NCI-H82 (cell line): ENCODE measurements at places on chromosomes 2 and 18.

DNA sequence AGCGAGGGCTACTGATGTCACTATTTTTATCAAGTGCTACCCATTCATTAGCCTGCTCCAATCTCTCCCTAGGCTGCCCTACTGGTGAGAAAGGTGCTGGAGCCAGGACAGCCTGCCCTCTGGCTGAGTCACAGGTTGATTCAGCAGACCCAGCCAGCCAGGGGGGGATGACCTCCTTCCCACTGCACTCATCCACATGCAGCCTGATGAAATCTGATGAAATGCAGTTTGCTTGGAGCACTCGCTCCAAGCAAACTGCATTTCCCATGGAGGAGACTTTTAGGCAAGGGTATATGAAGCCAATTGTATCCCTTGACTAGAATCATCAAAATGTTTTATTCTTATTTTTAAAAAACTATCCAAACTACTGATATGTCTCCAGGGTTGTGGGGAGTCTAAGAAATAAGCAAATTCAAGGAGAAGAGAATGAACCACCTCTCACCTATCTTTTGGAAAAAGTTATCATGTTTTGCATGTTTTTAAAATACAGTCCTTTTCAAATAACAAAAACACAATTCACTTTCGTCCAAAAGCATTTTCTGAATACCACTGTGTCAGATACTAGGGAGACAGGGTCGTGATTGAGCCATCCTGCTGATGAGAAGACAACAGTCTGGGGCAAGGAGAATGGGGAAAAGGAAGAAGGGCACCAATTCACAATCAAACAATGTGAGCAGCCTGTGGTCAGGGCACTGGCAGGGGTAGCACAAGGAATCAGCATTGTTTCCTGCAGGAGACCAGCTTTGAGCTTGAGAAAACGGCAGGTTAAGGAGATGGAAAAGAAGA lies 128.3 kb downstream of the AFF3 start:
- no peak for DNase-seq

- no peak for DNase-seq
Measured at GRCh38 chr2:151887164-151887563, 58.9 kb upstream of the ARL5A start.

GRCh38 chr2:203683421-203683820 lies 23.0 kb upstream of the CD28 start:
- no peak for DNase-seq

GRCh38 chr2:130241041-130241707 lies 42.9 kb upstream of the TUBA3E start:
- DNase-seq: no peak

DNA sequence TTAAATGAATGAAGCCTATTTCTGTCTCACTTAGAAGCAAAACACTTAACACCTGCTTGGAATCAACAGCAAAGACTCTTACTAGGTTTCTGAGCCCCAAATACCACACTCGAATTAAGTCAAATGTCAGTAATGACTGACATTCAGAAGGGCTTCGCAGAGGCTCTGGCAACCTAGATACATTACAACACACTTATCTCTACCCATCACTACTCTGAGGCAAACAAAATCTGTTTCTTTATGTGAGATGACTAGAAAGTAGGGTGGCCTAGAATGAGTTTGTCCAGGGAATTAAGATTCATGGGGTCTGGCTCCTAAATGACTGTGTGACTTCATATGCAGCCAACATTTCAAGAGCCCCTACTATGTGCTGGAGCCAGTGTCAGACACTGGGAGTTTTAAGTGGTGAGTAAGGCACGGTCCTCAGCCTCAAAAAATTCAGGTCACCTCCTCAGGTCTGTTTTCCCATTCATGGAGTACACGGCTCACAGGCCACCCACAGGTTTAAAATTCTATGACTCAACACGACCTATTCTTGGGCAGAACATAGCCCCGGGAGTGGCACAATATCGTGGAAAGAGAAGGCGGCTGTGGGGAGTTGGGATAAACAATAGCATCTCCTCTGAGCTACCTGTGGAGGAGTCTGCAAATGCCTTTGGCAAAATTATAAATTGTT lies 150.3 kb upstream of the ZFP36L2 start:
- DNase-seq: no peak

- DNase-seq: no peak
Measured at GRCh38 chr2:36246320-36246990, 109.1 kb upstream of the CRIM1 start.

DNA sequence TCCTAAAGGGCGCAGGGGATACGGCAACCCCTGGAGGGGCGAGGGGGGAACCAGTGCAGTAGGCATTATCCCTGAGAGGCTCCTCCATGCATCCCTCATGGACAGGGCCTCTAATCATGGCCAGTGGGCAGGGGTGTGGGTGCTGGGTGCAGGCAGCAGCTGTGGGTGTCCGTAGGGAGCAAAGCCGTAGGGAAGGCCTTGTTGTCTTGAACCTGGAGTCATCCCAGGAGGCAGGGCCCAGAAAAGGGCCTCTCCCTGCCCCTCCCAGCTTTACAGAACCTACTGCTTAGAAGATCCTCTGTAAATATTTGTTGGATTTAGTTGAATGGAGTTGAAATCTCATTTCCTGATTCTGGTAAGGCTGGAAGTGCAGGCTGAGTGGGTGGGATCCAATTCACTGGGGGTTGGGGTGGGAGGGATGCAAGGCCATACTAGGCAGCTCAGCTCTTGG lies 207.0 kb upstream of the HAAO start:
- no peak for DNase-seq

GRCh38 chr2:119426801-119427395 lies 4.8 kb upstream of the TMEM37 start:
- no peak for DNase-seq

GRCh38 chr2:128359841-128360240 lies 41.2 kb upstream of the HS6ST1 start:
- no peak for DNase-seq

- DNase-seq: peak; percentile 37
Measured at GRCh38 chr2:23330214-23330613, 54.8 kb upstream of the KLHL29 start.

DNA sequence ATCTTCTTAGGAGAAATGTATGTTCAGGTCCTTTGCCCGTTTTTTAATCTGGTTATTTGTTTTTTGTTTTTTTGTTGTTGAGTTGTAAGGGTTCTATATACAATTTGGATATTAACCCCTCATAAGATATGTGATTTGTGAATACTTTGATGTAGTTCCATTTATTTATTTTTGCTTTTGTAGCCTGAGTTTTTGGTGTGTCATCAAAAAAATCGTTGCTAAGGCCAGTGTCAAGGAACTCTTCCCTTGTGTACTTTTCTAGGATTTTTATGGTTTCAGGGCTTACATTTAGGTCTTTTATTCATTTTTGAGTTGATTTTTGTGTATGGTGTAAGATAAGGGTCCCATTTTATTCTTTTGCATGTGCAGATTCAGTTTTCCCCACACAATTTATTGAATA lies 372.6 kb downstream of the PLCL1 start:
- no peak for DNase-seq

GRCh38 chr2:205807229-205807628 lies 124.9 kb downstream of the NRP2 start:
- DNase-seq: no peak

DNA sequence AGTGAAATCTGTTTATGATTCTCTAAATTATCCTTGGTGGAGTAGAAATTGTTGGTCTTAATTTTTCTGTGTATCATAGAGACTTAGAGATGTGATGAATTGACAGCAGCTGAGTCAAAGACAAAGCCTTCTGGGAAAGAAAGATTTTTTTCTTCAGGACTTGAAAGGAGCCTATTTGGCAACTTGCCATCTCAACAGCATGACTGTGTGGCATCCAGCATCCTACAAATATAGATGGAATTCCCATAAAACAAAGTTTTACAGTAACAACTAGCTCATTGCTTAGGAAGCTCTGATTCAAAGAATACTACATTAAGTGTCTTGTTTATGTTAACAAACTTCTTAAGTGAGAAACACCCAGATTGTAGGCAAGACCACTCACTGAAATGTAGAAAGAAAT lies 79.2 kb upstream of the SETBP1 start:
- DNase-seq: peak; percentile 25

DNA sequence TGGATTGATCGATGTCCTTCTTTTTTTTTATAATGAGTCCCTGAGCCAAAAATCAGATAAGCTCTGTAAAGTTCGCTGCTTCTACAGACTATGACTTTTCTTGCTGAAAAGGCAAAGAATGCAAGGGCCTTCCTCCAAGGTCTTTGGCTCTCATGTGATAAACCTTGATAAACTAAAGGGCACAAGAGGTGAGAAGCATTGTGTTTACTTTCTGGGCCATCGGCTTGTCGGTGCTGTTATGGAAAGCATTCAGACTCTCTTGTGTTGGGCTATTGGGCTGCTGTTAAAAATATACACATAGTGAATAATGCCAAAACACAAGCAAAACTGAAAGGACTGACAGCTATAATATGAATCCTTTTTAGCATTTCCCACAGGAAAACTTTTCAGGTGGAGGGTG lies 472.4 kb upstream of the SPHKAP start:
- no peak for DNase-seq

- no peak for DNase-seq
Measured at GRCh38 chr18:48090021-48090420, 159.6 kb upstream of the SMAD2 start.

- DNase-seq: no peak
Measured at GRCh38 chr18:45039376-45039775, 358.7 kb downstream of the SETBP1 start.

DNA sequence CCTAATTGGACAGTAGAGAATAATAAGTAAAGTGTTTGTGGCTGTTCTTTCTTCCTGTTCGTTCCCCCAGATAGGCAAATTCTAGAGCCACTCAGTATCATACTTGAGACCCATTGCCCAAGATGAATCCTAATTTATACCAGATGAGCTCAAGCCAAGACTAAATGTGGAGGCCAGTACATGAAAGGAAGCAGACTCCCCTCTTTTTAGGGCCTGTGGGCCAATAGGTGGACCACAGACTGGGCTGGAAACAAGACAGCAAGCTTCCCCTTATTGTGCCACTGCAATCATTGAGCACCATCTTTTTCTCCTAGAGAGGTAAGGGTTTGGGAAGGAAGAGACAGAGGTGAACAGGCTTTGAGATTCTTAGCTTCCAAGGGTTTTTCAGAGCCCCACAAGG lies 141.9 kb downstream of the MGAT5 start:
- DNase-seq: no peak

DNA sequence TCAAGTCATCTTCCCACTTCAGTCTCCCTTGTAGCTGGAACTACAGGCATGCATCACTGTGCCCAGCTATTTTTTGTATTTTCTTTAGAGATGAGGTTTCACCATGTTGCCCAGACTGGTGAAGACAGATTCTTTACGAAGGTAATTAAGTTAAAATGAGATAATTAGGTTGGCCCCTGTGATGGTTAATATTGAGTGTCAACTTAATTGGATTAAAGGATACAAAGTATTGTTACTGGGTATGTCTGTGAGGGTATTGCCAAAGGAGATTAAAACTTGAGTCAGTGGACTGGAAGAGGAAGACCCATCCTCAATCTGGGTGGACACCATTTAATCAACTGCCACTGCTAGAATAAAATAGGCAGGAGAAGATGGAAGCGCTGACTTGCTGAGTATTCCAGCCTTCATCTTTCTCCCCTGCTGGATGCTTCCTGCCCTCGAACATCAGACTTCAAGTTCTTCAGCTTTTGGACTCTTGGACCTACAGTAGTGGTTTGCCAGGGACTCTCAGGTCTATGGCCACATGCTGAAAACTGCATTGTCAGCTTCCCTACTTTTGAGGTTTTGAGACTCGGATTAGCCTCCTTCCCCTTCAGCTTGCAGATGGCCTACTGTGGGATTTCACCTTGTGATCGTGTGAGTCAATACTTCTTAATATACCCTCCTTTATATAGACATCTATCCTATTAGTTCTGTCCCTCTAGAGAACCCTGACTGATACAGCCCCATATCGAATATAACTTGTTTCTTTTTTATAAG lies 269.1 kb downstream of the TMX3 start:
- DNase-seq: peak; percentile 85

DNA sequence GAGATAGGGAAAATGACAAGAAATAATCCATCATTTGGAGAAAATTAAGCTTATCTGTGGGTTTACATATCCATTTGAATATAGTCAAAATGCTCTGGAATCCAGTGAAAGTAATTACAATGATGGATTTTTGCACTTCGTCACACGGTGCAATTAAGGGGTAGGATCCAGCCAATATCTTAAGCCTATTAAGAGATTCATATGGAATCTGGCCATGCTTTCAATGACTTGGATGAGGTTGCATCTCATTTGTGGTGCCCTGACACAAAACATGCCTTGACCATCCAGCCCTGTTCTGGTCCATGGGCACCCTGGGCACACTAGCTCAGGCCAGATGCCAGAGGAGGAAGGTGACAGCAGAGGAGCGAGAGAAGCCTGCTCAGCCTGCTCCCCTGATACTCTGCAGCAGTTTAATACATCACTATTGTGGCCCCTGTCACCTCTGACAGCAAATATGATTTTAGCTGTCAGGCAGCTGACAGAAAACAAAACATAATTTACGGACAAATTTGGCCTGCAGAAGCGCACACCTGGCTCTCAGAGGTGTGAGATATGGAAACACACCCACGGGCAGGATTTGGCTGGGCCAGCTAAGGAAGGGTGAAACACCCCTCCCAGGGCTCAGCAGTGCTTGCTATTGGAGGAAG lies 94.1 kb upstream of the ST8SIA3 start:
- peak; percentile 58 for DNase-seq

- peak; percentile 41 for DNase-seq
Measured at GRCh38 chr18:58208207-58208932, 164.3 kb downstream of the NEDD4L start.

DNA sequence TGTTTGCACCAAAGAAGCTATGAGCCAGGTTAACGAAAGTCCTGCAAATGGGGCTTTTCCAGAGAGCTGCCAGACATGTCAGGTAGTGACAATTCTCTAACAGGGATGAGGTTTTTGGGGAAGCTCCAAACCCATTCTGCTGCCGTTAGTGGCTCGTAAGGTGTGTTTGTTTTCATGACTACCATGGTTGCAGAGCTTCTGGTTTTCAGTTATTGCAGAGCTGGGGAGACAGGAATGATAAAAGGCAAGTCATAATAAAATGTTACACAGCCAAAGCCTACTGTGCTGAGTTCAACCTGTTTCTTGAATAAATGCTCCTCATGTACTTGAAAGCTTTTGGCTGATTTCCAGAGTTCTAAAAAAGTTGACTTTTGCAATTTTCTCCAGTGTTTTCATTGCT lies 209.2 kb upstream of the STK17B start:
- DNase-seq: no peak

DNA sequence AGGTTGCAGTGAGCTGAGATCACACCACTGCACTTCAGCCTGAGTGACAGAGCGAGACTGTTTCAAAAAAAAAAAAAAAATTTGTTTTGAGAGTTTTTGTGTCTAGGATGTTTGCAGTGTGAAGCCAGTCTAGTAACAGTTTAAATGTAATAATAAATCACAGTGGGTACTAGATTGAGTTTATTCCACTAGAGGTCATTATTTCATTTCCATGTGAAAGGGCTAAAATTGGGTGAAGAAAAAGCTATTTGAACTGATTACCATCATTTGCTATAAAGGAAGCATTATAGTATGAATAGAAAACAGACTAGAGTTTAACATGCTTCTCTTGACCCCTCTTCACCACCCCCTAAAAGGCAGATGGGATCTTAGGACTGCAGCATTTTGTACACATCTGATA lies 20.3 kb downstream of the SNRPD1 start:
- DNase-seq: no peak

DNA sequence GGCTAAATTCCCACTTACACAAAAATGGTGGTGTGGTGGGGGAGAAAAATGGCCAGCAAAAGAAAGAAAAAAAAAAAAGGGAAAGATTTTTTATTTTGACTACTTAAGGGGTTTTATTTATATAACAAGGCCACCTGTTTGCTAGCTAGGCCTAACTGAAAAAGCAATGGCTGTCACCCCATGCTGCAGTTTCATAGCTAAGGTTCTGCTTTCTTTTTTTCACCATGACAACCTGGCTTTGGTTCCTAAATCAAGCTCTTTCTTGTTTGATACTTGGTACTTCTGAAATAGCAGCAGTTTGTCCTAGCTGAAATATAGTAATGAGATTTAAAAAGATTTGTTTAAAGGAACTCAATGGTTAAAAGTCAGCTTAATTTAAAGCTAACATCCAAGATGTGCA lies 433.2 kb upstream of the MEX3C start:
- no peak for DNase-seq
